CD4-positive, alpha-beta T cell treated with Interleukin-4 for 4 hours (primary cell): ENCODE measurements at places on chromosomes 7 and 10.

GRCh38 chr10:16681521-16681920 lies 135.7 kb downstream of the RSU1 start:
- DNase-seq, result no peak

DNA sequence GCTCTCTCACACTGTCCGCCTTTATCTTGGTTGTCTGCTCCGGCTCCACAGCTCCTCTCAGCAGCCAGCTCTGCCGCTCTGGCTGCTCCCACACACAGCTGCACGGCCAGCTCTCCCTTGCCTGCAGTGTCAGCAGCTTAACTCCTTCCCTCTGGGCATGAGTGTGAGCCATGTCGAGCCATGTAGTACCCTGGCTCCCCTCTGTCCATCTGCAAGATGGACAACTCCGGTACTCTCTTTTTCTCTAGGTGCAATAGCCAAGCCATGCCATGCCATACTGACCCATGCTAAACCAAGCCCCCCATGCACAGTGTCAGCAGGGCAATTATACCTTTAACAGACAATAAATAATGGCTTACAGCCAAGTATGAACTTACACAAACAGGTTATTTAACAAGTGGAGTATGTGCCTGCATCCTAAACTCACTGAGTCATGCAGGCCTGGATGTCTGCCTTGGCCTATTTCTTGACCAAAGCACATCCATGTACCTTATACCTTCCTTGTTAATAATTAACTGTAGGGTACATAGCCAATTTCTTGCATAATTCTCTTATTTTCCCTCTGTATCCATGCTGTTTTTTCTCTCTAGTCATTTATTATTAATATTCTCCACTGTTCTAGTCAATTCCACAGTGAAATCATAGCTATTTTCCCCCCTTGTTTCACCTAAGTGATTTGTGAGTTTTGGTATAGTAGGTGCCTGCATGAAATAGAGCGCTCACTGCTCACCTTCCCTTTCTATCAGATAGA lies 170.9 kb downstream of the CDK14 start:
- no peak for DNase-seq

- DNase-seq, result peak; percentile 42
Measured at GRCh38 chr7:131008840-131009711, 275.1 kb upstream of the KLF14 start.

- no peak for DNase-seq
Measured at GRCh38 chr7:33053721-33054120, 8.9 kb downstream of the NT5C3A start.

DNA sequence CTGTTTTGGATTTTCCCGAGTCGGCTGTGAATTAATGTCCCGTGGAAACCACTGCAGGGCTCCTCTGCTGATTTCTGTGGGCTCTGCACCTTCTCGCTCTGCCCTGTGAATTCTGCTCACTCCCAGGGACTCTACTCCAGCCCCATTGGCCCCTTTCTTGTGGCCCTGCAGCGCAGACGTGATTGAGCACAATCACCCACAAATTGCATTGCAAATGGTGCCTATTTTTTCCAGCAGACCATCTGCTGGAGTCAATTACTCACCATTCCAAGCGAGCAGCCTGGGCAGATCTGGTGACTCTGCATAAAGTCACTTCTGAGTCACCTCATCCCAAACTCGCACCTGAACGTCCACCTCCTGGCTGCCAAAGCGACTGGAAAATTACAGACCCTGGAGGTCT lies 235.8 kb downstream of the PAXIP1 start:
- no peak for DNase-seq

- no peak for DNase-seq
Measured at GRCh38 chr7:142194201-142194600, 63.7 kb downstream of the PRSS58 start.

DNA sequence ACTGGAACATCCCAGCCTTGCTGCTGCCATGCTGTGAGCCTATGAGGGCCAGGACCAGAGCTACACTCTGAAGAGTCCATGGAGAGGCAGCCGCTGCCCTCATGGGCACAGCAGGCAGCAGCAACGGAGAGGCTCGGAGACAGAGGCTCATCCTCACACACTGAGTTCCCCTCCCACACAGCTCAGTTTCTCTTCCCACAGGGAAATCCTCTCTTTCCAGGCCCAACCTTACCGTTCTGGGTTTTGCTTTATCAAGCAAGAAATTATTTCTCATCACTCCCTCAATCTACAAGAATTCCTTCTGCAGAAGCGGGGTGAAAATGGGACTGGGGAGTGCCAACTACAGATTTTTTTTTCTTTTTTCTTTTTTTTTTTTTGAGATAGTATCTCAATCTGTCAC lies 36.6 kb downstream of the GOLGA7B start:
- no peak for DNase-seq

DNA sequence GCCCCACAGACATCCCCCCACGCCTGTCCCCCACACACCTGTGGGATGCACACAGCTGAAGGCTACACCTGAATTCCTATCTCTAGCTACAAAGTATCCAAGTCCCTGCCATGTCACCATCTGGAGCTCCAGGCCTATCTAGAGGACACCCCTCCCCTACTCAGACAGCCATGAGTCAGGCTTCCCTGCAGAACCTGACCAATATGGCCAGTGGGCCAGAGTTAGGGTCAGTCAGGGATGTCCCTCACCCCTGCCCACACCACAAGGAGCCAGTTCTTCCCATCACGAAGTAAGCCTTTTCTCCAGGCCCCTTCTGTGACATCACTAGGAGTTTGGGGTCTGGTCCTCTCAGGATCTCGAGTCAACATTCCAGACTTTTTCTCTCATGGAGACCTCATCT lies 10.6 kb upstream of the SLC18A3 start:
- no peak for DNase-seq

GRCh38 chr7:120792091-120792860 lies 65.7 kb downstream of the TSPAN12 start:
- peak; percentile 49 for DNase-seq

- DNase-seq, result no peak
Measured at GRCh38 chr10:128945398-128945797, 521.6 kb upstream of the MGMT start.

DNA sequence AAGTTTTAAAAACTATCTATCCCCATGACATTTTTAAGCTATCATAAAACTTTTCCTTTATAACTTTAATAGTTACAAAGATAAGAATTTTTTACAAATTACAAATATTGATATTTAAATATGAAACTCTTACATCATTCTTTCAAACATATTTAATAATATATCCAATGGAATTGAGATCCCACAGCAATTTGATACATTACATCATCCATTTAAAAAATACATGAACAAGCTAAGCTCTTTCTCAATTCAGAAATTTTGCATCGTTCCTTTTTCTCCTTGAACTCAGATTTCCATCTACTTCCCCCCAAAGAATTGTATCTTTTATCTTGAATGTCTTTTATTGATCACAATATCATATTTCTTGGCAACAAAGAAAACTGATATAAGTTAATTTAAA lies 118.4 kb upstream of the GLCCI1 start:
- no peak for DNase-seq

GRCh38 chr7:70498232-70498992 lies 633.5 kb upstream of the GALNT17 start:
- DNase-seq, result no peak

DNA sequence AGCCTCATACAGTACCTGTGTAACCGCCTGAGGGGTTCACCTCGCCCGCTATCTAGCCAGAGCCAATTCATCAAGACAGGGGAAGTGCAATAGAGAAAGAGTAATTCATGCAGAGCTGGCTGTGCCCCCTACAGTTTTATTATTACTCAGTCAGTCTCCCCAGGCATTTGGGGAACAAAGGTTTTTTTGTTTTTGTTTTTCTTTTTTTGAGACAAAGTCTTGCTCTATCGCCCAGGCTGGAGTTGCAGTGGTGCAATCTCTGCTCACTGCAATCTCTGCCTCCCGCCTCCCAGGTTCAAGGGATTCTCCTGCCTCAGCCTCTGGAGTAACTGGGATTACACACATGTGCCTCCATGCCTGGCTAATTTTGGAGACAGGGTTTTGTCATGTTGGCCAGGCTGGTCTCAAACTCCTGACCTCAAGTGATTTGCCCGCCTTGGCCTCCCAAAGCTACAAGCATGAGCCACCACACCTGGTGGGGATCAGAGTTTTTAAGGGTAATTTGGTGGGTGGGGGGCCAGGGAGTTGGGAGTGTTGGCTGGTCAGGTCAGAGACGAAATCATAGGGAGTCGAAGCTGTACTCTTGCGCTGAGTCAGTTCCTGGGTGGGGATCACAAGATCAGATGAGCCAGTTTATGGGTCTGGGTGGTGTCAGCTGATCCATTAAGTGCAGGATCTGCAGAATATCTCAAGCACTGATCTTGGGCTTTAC lies 116.5 kb downstream of the MARCHF5 start:
- DNase-seq, result no peak

DNA sequence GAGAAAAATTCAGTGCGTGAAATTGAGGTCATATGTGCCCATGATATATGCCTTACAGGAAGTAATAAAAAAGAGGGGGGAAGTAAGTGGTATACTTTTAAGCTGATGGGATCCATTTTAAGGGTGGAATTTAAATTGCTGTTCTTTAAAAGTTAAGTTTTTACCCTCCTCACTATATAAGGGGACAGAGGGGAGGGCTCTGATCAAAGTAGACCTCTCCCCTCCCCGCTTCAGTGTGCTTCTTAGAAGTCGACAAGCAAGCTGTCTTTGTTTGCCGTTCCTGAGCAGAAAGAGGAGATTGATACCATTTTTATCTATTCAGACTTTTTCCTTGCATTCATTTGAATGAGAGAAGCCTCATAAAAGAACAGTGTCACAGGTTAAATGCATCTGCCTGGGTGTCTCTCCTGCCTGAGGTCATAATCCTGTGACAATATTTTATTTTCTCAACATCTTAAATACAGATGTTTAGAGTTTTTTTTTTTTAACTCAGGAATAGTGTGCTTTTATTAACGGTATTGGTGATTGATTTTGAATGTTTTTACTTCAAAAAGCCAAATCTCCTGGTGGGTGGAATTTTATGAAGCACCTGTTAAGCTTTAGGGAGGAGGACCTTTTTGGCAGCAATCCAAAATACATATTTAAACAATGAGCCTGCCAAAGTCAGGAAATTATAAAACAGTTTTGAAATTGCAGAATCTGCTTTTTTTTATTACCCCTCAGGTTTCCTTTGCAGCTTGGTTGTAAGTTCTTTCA lies 141.7 kb downstream of the KAT6B start:
- DNase-seq, result no peak

- DNase-seq, result no peak
Measured at GRCh38 chr10:100318207-100318606, 11.8 kb downstream of the PKD2L1 start.

- no peak for DNase-seq
Measured at GRCh38 chr7:70588191-70588921, 543.6 kb upstream of the GALNT17 start.

DNA sequence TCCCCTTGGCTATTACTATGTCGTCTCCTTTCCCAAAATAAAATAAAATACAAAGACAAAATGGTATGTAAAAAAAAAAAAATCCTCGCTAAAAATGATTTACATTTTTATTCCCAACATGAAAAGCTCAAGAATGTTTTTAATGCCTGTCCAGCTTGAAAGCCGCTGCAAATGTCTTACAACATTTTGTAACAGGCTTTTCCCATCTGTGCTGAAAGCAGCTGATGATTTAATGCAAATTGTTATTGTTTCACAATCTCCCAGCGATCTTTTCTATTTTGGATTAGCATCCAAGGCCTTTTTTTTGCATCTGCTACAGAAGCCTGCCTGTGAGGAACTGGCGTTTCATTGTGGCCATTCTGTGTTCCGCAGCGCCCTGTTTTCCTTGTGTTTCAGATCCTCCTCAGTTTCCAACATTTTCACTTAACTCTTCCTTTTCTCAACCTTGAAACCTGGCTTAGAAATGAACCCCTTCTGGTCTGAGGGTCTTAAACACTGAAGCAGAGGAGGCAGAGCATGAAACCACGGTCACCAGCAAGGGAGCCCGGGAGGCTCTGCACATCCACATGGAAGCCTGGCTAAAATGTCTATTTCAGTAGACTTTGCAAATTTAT lies 712.1 kb downstream of the PARD3 start:
- DNase-seq, result no peak

- peak; percentile 51 for DNase-seq
Measured at GRCh38 chr7:150567871-150568301, 696 bp downstream of the GIMAP4 start.

DNA sequence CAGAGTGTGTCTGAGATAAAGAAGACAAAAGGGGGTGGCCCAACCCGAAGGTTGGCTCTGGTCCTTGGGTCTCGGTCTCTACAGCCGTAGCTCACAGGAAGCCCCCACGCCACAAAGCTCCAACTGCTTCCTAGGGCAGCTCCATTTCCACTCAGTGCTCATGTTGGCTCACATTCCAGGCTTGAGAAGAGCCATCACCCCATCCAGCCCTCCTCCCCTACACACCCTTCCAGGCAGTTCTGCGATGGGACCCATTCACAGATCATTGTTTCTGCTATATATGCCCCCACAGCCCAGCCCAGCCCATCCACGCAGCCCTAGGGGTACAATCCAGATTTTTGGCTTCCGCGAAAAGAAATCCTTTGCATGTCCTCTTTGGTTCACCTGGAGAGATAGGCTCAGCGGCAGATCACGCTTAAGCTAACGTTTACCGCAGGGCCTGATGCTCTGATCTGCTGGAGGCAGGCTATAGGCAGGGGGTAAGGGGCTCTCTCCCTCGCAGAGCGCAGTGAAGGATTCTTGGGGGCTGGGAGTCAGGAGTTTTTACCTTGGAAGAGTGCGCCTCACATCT lies 6.2 kb upstream of the HOXA11 start:
- no peak for DNase-seq

DNA sequence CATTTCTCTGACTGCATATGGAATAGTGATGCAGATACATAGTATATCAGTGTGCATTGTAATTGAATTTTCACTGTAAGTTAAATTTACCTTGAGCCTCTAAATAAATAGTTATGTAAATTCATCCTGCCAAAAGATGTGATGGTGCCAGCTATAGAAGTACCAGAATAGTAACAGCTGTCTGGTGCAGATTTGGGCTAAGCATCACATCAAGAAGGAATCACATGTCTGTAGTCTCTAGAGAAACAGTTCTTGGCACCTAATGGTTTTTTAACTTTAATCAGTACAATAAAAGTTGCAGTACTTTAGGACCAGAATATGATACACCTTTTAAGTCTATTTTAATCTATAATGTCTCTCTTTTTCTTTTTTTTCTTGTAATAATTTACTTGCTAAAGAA lies 17.4 kb downstream of the PLEKHA1 start:
- DNase-seq, result no peak

GRCh38 chr7:44291066-44291732 lies 34.2 kb downstream of the CAMK2B start:
- no peak for DNase-seq

GRCh38 chr10:133186416-133187090 lies 26.5 kb downstream of the KNDC1 start:
- DNase-seq, result no peak

DNA sequence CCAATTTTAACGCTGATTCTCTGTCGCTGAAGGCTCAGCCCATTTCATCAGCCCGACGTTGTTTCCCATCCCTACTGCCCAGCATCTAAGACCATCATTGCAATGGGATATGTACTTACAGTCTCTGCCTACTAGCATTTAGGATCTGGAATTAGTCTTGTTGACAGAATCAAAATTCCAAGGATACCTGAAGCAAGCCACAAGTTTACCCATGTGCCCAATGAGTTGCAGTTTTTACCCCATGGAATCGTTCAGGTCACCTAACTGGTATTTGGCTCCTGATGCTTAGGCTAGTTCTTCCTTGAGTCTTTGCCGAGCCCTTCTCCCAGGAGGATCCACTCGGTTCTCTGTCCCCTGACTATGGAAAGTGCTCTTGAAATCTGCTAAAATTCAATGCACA lies 276.8 kb downstream of the DNAJB9 start:
- DNase-seq, result no peak
